Stimulated activated CD8-positive, alpha-beta memory T cell treated with anti-CD3 and anti-CD28 coated beads, Interleukin-15, amount 100 ng/mL, for 1 hour (primary cell): ENCODE measurements at places on chromosomes 11 and 22.

DNA sequence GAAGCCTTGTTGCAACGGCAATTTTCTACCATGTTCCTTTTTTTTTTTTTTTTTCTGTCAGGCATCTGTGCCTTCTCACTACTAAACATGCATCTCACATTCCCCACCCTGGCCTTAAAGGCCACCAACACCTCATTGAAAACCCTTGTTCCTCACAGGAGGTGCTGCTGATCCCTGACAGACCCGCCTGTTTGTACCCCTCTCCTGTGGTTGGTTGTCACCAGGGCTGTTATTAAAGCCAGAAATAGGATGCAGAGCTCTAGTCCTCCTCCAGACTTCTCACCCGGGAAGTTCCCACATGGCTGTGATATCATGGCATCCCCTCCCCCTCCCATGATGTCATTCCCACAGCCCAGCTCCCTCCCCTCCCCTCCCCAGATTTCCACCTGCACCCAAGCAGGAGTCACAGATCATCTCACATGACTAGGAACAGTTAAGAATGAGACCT is 302.8 kb upstream of the NCAM1 start:
- DNase-seq: no peak

GRCh38 chr11:66421492-66422205 is 814 bp downstream of the NPAS4 start:
- peak; percentile 75 for DNase-seq

GRCh38 chr11:115944596-115944995 is 440.4 kb upstream of the CADM1 start:
- DNase-seq: no peak

DNA sequence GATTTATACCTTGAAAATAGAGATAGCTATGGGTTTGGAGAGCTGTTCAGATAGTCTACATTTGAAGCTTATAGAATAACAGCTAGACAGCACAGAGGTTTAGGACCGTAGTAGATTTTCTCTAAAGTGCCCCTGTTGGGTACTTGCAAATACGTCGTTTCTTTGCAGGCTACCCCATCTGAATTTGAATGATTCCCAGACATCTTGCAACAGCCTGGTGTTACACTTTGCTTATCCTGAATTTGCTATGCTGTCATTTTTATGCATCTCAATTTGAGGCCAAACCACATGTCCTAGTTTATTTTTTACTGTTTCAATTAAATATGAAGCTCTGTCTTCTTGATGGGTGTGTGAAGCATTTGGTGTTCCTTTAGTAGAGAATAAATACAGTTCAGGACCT is 142.1 kb downstream of the WNT11 start:
- no peak for DNase-seq

- peak; percentile 57 for DNase-seq
Measured at GRCh38 chr11:3920148-3920852, 64.8 kb downstream of the STIM1 start.

- no peak for DNase-seq
Measured at GRCh38 chr11:13287036-13287435, 9.4 kb downstream of the BMAL1 start.

DNA sequence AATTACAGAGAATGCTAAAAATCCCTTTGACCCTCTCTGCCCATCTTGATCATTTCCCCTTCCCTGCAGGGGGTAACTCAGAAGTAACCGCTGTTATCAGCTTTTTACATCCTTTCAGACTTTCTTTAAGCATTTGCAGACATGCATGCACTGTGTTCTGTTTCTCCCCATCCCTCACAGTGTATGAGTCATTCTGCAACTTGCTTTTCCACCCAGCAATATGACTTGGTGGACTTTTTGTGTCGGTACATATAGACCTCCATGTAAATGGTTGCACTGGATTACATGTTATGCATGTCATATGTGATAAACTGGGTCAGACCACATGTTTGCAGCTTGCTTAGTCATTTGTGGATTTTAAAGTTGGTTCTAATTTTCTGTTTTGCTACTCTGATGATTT is 87.7 kb upstream of the NECTIN1 start:
- no peak for DNase-seq

GRCh38 chr22:39534092-39534506 is 1.6 kb upstream of the RPS19BP1 start:
- no peak for DNase-seq

DNA sequence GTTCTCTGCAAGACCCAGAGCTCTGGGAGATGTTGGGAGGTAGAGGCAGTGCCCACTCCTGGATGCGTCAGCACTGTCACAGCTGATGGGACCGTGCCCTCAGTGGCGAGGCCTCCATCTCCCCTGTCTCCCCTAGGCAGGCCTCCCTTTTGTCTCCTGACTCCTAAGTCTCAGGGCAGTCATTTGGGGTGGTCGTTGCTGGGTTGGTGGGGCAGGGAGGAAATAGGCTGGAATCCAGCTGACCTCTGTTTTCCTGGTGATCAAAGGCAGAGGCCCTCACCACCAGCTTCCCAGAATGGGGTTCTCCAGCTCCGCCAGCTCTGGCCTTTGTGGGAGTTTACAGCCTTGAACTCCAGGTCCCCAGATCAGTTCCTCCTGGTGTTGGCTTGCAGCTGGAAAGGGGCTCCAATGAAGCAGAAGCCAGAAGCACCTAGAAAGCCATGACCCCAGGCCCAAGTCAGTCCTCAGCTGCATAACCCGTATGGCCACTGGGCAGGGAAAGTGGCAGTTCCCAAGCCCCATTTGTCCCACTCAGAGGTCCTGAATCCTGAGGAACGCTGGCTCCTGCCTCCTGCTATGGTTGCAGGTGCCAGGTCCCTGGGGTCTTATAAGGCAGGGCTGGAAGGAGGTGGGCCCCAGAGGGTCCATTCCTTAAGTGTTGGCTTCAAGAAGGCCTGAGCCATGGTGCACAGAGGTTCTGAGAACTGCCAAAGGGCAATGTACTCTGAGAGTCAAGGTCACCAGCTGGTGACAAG is 7.3 kb upstream of the FXYD2 start:
- no peak for DNase-seq

DNA sequence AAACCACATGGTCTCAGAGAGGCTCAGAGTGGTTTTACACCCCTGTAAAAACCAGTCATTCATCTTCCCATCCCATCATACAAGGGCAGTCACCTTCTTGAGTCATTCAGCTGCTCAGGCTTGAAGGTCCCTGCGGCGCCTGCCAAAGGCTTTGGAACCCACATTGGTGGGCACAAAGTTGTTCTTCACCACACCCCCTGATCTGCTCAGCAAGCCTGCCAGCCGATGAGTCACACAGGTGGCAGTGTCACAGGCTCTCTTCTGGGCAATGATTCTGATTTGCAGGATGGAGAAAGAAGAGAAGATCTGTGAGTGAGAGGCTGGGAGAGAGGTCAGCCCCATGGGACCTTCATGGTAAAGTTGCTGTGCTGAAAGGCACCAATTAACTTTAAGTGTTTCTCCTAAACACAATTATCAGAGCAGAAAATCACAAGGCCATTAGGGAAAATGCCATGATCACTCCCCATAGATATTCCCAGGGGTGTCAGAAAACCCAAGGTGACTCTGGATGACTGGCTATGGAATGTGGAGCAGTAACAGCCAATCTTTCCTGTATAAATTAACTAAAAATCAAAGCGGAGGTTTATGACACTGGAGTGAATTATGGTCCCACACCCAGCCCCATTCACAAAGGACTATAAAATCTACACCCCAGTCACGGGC is 4.4 kb downstream of the CALCA start:
- no peak for DNase-seq

GRCh38 chr11:127130321-127130720 is 129.8 kb upstream of the KIRREL3 start:
- no peak for DNase-seq

DNA sequence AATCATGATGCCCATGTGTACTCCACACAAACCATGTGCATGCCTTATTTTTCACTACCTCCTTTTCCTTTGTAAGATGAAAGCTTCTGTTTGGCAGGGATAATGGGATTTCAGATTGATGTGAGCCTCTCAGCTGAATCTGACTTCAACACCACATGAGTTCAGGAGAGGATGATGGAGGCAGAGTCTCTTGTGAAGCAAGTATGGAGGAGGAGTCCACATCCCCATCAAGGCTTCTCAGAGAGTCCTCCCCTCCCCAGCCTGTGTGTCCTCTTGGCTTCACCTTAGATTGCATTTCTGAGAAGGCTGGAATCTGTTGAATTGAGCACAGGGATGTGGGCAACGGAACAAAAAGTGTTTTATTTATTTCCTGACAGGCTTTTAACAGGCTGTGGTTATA is 370.4 kb downstream of the FAT3 start:
- no peak for DNase-seq

DNA sequence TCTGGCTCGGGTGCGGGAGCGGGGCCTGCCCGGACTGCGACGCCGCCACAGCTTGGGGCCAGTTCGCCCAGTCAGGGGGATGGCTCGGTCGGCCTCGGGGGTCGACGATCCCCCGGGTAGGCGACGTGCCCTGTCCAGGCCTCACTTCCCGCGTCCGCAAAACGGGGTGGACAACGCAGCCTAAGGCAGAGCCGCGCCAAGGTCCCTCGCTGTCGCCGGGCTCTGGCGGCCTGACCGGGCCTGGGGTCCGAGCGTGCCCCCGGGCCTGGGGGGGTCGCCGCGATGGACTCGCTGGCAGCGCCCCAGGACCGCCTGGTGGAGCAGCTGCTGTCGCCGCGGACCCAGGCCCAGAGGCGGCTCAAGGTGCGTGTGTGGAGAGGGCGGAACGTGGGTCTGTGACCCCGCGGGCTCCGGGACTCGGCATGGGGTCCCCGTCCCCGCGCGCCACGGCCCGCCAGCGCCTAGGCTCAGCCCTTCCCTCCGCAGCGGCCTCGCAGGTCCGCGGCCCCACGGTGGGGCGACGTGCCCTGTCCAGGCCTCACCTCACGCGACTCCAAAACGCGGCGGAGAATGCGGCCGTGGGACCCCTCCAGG is 4.2 kb downstream of the SEPTIN5 start:
- DNase-seq: no peak

GRCh38 chr11:75323609-75324008 is 27.9 kb downstream of the ARRB1 start:
- no peak for DNase-seq

DNA sequence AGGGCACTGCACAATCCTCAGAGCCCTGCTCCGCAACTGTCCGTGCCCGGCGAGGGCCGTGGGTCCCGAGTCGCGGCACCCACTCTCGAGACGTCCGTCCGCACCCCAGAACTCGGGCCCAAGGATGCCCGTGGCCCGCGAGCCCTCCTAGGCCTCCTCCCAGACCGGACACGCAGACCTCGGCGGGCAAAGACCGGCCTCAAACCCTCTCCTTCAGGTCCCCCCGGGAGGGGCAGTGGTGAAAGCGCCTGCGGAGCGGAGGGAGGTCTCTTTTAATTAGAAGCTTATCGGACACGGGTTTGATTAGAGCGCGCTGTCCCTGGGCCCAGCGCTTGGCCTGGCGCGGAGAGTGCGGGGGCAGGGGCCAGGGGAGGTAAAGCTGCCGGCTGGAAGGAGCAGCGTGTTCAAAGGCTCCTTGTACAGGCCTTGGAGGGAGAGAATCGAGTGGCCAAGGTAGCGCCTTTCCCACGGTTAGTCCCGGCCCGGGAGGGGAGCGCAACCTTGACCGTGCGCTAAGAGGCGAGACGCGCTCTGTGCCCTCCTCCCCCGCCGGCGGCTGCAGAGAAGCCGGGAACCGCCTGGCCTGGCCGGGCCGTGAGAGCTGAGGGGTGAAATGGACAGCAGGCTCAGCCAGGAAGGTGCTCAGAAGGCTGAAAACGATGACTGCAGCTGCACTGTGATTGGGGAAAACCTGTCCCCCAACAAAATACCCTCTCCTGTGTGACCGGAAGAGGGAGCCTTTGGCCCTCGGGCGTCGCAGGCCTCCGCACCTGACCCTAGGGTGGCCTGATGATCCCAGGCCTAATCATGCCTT is 4.6 kb downstream of the WT1 start:
- no peak for DNase-seq

DNA sequence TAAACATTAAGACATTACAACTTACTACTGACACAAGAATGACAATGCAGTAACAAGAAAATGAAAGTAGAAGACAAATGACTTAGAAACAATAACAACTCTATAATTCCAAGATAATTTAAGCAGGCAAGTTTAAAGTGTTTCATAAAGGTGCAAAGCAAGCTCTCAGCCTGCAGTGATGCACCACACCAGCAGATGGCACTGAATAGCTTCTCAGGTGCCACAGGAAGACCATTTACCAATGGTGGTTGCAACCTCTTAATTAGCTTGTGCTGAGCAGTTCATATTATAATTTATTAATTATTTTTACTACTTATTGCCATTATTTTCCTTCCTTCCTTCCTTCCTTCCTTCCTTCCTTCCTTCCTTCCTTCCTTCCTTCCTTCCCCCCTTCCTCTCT is 60.6 kb downstream of the NXPE2 start:
- DNase-seq: no peak

- DNase-seq: no peak
Measured at GRCh38 chr22:34886391-34886790, 179.6 kb upstream of the ISX start.

- DNase-seq: no peak
Measured at GRCh38 chr22:48398181-48398905, 1429.3 kb downstream of the BRD1 start.

DNA sequence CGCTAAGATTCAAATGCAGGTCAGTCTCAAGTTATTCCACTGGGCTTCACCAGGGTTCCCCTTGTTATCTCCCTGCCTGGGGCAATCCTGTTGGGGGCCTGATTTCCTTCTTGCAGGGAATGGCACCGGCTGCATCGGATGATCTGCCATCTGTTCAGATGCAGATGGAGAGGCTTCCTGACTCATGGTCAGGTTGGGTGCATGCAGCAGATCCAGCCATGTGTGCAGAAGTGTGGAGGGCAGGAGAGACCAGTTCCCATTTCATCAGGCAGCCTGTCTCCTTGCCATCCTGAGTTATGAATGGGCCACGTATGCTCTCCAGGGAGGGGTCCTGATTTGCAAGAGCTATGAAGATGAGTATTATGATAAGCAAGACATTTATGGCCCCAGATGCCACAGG is 161.2 kb upstream of the PLET1 start:
- no peak for DNase-seq

- no peak for DNase-seq
Measured at GRCh38 chr22:46777609-46777970, 15.1 kb downstream of the TBC1D22A start.

DNA sequence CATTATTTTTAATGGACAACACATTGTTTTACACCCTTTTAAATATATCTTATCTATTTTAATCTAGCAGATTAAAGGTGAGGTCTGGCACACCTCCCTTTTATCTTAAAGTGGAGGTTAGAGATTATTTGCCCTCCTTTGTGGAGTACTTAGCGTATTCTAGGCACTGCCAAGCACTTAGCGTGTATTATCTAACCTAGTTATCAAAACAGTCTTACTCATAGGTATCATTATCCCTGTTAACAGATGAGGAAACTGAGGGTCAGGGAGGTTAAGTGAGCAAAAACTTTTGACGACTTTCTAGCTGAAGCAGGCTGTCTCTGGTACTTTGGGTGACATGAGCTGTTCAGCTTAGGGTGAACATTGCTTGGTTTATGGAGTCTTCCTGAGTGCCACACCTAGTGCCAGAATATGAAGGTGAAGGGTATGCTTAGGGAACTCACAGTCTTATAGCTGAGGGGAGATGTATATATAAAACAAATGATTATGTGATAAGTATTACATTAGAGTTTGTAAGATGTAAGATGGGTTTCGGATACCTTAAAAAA is 55.0 kb downstream of the ZNRF3 start:
- DNase-seq: no peak
